ENCODE measurements at places on chromosomes 2 and 18.

GRCh38 chr18:31538837-31539236, 40.9 kb downstream of the DSG2 start:
- DNase-seq = no peak

DNA sequence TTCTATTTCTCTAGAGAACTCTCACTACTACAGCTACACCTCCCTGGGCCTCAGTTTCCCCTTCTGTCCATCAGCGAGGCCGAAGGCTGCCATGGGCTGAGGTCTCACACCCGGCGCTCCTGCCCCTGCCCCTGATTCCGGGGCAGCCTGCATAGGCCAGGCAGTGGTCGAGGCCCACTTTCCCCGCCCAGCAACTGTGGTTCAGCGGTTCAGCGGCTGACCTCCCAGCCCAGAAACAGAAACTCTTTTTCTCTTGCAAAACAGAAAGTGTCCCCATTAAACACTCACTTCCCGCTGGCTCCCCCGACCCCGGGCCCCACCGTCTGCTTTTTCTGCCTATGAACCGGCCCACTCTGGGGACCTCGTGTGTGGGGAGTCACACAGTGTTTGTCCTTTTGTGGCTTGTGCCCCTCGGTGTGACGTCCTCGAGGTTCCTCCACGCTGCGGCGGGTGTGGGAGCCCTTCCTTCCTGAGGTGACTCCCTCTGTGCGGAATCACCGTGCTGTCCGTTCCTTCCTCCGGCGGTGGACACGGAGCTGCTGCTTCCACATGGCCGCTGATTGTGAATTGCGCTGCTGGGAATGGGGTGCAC, 16.0 kb downstream of the PDCD1 start:
- DNase-seq = peak; percentile 25

GRCh38 chr2:46550686-46551404, 71.5 kb downstream of the TMEM247 start:
- DNase-seq = no peak

DNA sequence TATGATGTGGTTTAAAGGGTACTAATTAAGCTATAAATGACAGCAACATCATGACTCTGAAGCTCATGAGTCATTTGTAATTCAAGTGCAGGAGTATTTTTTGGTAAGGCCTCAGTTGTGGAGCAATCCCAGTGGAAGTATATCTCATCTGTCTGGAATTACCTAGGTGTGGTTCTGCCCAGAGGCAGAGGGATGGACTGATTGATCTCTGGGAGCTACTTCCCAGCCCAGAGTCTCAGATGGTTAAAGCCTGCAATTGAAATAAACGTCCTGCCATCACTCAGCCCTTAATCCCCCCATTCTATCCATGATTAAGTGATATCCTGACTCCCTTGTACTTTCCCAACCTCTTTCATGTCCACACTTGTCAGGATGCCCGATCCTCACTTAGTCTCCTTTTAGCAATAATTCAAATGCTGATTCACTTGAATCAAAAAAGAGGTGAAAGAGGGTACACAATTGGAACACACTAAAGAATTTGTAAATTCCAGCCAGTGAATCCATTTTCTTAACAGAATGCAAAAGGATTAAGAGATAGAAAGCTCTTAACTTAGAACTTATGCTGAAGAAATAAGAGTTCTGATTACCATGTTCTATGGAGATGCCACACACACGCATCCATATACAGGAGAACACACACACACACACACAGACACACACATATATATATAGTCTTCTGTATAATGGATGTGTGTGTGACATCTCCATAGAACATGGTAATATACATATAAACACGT, 664.4 kb downstream of the NYAP2 start:
- DNase-seq = no peak

DNA sequence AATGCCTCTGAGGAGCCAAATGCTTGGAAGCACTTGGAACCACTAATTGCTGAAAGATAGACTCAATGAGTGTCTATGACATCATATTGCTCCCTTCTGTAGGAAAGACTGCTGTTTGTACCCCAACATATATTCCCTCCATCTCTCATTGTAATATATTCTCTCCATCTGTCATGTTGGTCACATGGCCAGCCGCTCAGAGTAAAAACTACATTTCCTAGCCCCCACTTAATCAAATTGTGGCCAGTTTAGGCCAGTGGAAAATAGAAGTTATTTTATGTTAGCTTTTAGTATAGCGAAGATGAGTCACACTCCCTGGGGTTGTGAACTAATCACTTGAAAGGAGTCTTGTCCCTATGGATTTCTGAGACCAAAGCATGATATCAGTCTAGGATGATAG, 160.2 kb downstream of the HNMT start:
- no peak for DNase-seq

DNA sequence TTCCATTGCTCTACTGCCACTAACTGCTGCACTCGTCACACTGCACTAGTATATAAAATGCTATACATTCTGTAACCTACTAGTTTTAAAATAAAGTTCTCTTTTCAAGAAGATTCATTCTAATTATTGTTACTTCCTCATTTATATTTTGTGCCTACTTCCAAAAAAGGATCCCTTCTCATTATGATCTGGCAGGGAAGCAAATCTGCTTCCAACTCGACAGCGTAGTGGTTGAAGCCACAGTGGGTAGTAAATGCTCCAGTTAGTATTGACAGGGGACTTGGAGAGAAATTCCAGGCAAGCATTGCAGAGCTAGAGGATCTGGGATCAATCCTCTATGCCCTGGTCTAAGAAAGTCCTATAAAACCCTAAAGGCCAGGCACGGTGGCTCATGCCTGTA, 53.3 kb upstream of the AP1S3 start:
- DNase-seq = no peak

- no peak for DNase-seq
These were observed 99.0 kb upstream of the CTDP1 start for GRCh38 chr18:79580498-79581171.

- DNase-seq = no peak
These were observed 46.3 kb downstream of the GPC1 start for GRCh38 chr2:240481720-240482119.

DNA sequence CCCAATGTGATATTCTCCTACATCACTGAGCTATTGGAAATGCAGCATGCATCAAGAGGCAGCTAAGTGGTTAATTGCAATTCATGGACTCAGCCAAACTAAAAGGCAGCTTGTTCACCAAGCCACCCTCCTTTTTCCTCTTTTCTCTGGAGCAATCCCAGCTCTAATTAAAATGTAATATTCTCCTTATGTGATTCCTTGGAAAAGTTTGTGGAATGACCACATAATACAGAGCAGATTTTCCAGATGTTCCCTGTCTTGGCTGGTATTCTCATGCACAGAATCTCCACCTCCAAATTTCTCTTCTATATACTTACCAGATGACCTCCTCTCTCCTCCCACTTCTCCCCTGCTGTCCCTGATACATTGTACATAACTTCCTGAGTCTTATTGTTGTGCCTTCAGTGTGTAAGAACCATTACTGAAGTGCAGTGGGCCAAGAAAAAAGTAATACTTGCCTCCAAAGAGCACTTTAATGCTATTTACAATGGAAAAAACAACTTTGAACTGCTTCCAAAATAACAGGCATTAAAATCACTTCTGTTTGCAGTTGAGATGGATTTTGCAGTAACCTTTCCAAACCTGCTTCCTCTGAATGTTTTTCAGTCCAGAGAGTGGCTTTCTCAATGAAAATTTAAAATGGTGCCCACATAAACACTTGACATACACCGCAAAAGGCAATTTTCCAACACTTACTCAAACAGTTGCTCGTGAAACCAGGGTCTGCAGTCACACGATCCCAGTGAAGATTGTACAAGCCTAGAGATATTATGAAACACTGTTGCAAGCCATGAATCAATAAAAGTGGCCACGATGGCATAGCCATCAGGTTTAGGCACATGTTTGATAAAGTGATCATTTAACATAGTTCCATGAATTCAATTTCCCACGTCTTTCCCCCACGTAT, 258.0 kb downstream of the MTX2 start:
- peak; percentile 11 for DNase-seq

GRCh38 chr18:78596794-78597345, 382.7 kb upstream of the SALL3 start:
- DNase-seq = no peak

DNA sequence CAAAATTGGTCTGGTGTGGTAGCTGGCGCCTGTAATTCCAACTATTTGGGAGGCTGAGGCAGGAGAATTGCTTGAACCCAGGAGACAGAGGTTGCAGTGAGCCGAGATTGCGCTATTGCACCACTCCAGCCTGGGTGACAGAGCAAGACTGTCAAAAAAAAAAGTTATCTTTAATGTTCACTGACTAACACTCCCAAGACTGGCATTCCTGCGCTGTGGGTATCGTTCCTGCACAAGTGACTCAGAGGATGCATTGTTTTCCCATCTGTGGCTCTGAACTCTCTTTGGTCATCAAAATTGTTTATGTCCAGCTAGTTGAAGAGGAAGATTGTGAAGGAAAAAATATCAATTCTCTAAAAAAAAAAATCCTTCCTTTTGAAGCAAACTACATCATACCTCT, 539.0 kb downstream of the SOX11 start:
- no peak for DNase-seq

GRCh38 chr2:228329282-228329681, 147.8 kb upstream of the SPHKAP start:
- no peak for DNase-seq

GRCh38 chr2:225288986-225289385, 110.5 kb upstream of the NYAP2 start:
- no peak for DNase-seq

GRCh38 chr2:8125741-8126711, 555.8 kb upstream of the ID2 start:
- no peak for DNase-seq

Data from thyroid gland (tissue), 4 donors.